Cardiac ventricle fibroblast (primary cell): ENCODE measurements at places on chromosomes 7 and 10. TPM values are rescaled to one million over a fixed set of nuclear protein-coding genes. Genes with fewer than 3 reads are reported as not detected.

RASA4B gene
- total RNA-seq: 2.6 and 5.3 TPM in 2 replicates

GHRHR gene
- total RNA-seq: not detected in 2 replicates

CUBN gene
- total RNA-seq: 1.4 and 7.2 TPM in 2 replicates

LAMB1 gene
- total RNA-seq: 990 and 993 TPM in 2 replicates

FEZF1 gene
- not detected in 2 replicates for total RNA-seq
